Dermis microvascular lymphatic vessel endothelial cell (primary cell): ENCODE measurements at places on chromosomes 16 and 17. TPM values are rescaled to one million over a fixed set of nuclear protein-coding genes. Genes with fewer than 3 reads are reported as not detected.

The HNF1B gene
- not detected in 2 replicates for total RNA-seq

The FOXL1 gene
- total RNA-seq = 0.89 and 1.3 TPM in 2 replicates

The CEP20 gene
- 18.0 and 18.7 TPM in 2 replicates for total RNA-seq

The KCNJ18 gene
- total RNA-seq = not detected in 2 replicates

The RCVRN gene
- total RNA-seq = not detected in 2 replicates

The ITGB4 gene
- 16.9 and 37.6 TPM in 2 replicates for total RNA-seq

The SSTR5 gene
- 0.13 and 0.38 TPM in 2 replicates for total RNA-seq

The LDHD gene
- 0.39 and 1.0 TPM in 2 replicates for total RNA-seq

The TUBG2 gene
- 2.7 and 5.3 TPM in 2 replicates for total RNA-seq

The KAT7 gene
- total RNA-seq = 27.1 and 32.6 TPM in 2 replicates

The WNK4 gene
- total RNA-seq = 2.1 and 2.4 TPM in 2 replicates

The GRIN2A gene
- not detected in 2 replicates for total RNA-seq
